ENCODE measurements at places on chromosomes 4 and X. TPM values are rescaled to one million over a fixed set of nuclear protein-coding genes. Genes with fewer than 3 reads are reported as not detected.
A peak's percentile ranks its signal among the peaks of the same experiment; 100 is the strongest.

The DDIT4L gene
- total RNA-seq, result 3.5 TPM

The SMPX gene
- total RNA-seq, result not detected

DNA sequence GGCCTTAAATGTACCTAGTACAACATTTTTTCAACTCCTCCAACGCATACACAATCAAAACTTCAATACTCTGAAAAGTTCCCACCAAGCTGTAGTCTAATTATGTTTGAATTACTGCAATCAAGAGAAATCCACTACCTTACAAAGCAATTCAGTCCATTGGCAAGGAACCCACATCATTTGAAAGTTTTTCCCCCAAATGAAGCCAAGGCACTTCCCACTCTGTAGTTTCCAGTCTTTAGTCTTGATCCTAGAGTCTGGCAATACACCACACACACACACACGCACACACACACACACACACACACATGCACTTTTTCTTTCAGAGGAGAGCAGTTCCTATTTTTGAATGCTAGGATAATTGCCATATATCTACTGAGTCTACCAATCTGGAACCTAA, 79.6 kb downstream of the ANTXR2 start:
- DNase-seq, result no peak

GRCh38 chr4:158411269-158411668, 110.4 kb upstream of the RXFP1 start:
- no peak for DNase-seq

DNA sequence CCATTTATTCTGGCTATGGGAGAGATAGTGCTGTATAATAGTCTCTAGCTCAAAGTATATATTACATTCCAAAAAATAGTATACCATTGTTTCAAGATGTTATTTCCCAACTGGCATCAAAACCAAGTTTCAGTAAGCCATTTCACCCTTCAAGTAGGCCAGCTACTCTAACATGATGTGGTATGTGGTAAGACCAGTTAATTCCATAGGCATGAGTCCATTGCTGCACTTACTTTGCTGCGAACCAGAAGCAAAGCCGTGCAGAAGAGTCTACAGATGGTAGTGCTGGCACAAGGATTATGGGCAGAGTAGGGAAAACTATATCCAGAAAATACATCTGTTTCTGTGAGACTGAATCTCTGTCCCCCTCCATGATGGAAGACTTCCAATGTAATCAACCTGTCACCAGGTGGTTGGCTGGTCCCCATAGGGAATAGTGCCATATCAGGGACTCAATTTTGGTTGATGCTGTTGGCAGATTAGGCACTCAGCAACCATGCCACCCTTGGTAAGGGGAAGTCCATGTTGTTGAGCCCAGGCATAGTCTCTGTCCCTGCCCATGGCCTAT, 49.8 kb upstream of the HSD17B10 start:
- peak; percentile 2 for DNase-seq

DNA sequence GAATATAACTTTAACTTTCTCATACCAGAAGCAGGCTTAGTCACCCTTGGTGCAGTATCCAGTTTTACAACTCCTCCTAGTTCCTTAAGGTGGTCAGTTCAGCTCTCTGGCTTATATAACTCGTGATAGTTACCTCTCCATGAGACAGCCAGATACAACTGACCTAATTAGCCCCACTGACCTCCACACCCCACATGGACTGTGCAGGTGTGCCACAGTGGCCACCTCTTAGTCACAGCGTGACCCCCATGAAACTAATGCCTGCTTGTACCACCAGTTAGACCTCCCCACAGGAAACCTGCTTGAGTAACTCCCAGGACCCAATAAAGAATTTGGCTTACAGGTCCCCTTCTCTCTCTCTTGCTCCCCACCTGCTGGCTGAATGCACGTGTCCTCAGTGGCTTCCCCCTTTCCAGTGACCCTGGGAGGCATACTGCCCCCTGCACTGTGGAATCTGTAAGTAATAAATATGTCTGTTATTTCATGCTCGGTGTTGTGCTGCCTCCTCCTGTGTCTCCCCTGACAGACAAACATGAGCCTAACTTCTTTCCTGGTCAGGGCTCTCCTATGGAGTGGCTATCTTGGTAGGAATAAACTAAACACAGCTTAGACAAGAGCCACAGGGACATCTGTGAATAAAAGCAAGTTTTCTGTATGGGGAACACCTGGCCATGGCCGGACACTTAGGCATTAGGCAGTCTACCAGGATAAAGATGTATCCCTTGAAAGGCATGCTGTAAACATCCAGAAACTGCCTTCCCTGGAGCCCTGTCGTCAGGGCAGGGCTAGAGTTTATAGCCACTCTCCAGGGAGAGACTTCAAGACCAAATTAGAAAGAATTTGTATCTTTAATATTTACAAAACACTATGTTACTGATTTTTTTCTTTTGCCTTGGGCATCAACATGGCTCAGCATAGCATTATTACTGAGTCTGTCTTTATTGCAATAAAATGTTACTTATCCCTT, 209.7 kb upstream of the BOD1L1 start:
- DNase-seq, result peak; percentile 20

- DNase-seq, result peak; percentile 28
Measured at GRCh38 chrX:150575419-150575814, 7.0 kb downstream of the MTM1 start.

- no peak for DNase-seq
Measured at GRCh38 chr4:180636696-180637404, 1606.4 kb upstream of the TENM3 start.
